ENCODE measurements at places on chromosomes 2 and 18.

- DNase-seq: no peak
These were observed 19.6 kb downstream of the NDUFAF7 start for GRCh38 chr2:37250869-37251740.

DNA sequence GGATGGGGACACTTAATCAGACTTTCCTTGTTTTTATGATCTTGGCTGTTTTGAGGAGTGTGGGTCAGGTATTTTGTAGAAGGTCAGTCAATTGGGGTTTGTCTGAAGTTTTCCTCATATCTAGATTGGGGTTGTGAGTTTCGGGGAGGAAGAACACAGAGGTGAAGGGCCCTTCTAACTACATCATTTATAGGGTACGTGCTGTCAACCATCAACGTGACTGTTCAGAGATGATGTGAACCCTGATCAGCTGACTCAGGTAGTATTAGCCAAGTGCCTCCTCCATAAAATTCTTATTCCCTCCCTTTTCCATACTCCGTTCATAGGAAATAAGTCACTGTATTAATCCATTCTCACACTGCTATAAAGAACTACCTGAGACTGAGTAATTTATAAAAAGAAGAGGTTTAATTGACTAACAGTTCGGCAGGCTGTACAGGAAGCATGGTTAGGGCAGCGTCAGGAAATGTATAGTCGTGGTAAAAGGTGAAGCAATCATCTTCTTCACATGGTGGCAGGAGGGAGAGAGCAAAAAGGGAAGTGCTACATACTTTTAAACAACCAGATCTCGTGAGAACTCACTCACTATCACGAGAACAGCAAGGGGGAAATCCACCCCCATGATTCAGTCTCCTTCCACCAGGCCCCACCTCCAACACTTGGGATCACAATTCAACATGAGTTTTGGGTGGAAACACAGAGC lies 547.1 kb upstream of the LINC00305 start:
- DNase-seq: no peak

DNA sequence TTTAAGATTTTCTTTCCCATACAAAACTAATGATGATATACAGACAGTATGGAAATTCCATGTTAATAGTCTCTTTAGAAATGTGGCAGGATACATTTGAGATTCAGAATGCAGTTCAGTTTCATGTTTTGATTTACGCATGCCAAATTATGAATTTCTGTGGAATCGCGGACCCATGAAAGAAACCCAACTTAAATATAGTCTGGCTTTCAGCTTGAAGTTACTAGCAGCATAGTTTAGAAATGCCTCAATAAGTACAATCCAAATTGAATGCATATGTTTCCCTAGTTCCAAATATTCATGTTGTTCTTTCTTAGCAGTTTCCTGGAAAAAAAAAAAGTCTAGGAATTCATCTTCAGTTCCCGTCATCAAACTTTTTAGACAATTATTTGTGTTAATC lies 164.1 kb upstream of the RASGRP3 start:
- peak; percentile 47 for DNase-seq

DNA sequence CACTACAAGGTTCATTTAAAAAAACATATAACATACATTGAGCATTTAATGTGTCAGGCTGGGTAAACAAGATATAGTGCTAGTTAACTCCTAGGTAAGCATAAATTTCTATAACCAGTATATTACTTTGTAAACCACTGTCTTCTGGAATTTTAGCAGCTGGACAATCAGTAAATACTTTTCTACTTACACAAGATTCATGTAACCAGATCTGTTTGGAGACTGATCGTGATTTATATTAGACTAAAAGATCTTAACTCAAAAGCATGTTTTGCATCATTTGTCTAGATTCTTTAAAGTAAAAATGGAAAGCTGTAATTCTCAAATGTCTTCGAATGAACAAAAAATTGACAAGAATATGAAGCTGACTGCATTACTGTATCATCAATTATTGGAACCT lies 941 bp upstream of the SGO2 start:
- peak; percentile 19 for DNase-seq

- no peak for DNase-seq
These were observed 17.4 kb upstream of the NOSTRIN start for GRCh38 chr2:168784993-168785392.

GRCh38 chr2:149585166-149585885 lies 2.2 kb downstream of the MMADHC start:
- DNase-seq: no peak

DNA sequence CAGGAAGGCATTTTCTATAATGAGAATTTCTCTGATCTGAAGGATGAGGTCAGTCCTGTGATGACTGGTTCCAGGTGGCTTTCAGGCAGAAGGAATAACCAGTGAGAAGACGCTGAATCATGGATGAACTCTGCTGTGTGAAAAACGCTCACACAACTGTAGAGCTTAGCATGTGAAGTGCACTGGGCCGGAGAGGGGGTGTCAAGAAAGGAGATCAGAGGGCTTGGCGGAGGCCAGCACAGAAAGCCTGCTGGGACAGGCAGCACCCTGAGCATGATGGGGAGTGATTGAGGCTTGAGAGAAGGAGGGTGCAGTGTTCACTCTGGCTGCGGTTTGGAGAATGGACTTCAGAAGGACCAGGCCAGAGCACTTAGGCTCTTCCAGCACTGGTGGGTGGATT lies 236.5 kb downstream of the TPGS2 start:
- DNase-seq: no peak

DNA sequence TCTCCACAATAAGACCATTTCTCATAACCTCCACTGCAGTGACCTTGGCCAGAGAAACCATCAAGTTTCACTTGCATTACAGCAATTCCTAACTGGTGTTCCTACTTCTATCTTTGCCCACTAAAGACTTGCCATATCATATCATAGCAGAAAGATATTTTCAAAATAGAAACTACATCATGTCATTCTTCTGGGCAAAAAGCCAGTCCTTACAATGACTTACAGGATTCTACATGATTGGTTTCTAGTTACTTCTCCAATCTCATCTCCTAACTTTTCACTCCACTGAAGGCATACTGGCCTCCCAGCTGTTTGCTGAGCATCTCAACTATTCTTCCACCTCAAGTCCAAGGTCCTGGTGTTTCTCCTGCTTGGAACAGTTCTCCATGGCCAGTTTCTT lies 151.4 kb downstream of the HNMT start:
- peak; percentile 42 for DNase-seq

GRCh38 chr2:161095314-161095713 lies 64.9 kb upstream of the TANK start:
- DNase-seq: no peak

Measured in fibroblast of the aortic adventitia (primary cell).